Body of pancreas (tissue), 4 donors: ENCODE measurements at places on chromosomes 16 and 17.

DNA sequence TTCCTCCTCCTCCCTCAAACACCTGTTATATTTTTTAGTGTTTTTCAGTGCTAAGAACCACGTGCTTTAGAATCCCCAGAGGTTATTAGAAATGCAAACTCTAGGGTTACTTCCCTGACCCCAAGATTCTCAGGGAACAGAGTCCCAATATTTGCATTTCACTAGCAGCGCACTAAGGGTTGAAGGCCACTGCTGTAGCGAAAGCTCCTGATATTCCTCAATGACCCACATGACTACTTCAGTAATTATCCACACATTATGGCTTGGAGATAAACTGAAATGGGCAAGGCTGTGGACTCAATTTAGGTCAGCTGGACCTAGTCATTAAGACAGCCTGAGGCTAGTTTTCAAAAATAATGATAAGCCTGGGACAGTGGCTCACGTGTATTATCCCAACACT is 78.5 kb upstream of the BCAR1 start:
- no peak for DNase-seq

GRCh38 chr17:34993031-34993430 is 12.7 kb downstream of the LIG3 start:
- no peak for DNase-seq

DNA sequence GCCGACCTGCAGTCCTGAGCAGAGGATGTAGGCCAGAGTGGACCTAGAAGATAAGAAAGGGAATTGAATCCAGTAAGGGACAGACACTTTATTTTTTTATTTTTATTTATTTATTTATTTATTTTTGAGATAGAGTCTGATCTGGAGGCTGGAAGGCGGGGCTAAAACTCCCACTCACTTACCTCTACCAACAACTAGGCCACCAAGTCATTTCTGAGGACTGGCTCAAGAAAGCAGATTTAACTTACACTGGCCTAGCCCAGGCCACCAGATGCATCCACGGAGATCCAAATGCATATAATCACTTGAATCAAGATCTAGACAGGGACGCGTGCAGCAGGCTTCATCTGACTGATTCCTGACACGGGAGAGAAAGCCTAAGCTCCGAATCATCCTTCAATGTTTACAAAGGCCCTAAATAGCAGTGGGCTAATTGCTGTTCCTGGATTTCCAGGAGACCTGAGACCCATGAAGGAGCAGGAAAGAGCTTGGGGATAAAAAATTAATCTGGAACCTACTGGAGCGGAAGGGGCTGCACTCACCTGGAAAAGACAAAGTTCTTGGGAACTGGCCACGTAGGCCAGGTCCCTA is 1.1 kb upstream of the ALOX12 start:
- no peak for DNase-seq

- no peak for DNase-seq
These were observed 14.0 kb downstream of the MYO1D start for GRCh38 chr17:32862940-32863339.

DNA sequence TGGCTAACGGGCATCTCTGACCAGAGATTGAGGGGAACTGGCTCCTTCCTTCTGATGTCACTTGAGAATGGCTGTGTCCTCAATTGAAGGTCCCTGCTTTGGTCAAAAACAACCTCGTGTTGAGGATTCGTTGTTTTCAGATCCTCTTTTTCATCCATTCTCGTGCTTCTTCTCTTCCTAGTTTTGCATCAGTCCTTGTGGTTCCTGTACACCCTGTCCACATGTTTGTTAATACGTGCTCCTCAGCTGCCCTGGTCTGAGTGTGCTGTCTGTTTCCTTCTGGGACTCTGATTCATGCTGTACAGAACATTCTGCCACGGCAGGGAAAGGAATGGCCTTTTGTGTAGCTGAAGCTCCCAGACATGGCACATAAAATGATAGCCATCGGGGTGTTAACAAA is 863.2 kb upstream of the GOT2 start:
- no peak for DNase-seq

DNA sequence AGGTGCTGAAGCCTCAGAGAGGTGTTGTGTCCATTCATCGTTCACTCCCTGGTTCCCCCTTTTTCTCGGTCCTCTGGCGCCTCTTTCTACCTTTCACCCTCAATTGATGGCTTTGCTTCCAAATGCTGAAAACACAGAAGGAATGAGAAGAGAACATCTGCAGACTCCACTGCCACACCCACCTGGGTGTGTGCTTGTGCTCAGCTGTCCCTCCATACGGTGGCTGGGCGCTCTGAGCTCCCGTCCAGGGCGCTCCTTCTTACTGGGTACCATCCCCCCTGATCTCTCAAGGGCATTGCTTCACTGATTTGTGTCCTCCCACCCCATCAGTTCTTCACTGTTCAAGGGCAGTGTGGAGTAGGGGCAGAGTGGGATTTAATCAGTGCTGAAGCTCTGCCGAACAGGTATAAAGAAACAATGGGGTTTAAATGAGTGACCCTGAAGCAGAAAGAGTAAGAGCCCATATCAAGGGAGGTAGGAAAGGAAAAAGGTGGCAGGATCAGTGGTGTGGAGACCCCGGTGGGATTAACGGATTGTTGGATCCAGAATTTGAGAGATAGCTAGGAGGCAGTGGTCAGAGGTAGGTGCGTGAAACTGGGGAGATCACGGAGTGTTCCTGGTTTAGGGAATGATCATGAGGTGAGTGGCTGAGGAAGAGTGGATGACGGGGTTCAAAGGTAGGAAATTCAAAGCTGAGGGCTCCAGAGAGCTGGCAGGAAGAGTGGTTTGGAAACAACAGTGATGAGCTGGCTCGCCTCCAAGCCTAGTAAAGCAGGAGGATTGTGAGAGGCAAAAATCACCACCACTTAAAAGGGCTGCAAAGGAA is 40.8 kb downstream of the MRTFB start:
- DNase-seq, result peak; percentile 69

DNA sequence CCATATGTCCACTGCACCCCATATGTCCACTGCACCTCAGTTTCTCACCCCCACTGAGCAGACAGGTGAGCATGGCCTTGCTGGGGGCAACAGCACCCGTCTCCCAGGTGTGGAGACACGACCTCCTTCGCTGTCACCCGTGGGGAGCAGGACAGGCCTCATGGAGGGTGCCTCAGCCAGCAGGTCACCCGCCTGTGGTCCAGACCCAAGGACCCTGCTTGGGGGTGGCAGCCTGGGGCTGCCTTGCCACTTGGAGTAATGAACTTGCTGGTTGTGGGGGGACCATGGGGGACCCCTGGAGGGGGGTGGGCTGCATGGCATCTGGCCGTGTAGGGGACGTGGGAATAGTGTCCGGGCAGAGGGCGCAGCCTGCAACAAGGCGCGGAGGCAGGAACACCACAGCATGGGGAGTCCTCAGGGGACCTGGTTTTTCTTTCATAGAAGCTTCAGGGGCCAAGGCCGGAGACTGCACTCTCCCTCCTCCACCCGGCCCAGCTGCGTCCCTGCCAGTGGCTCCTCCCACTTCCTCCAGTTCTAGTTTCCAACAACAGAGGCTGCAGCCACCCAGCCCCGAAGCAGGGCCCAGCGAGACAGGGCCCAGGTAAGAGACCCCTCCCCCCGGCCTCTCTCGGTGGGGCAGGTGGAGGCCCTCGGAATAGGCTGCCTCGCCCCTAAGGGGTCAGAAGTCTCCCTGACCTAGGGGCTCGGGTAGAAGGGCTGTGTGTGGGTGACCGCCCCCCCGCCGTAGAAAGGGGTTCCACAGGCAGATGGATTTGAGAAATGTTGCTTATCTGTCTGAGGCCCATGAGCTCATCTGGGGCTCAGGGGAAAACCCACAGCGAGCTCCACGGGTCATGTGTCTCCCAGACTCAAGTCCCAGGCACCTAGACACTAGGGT is at the start of gene NHLRC4:
TSS of gene NHLRC4 (plus strand) at position 531 of the 898 bp plus-strand sequence. CDS start 1,043 bp downstream, outside the sequence.
- DNase-seq, result peak; percentile 55

DNA sequence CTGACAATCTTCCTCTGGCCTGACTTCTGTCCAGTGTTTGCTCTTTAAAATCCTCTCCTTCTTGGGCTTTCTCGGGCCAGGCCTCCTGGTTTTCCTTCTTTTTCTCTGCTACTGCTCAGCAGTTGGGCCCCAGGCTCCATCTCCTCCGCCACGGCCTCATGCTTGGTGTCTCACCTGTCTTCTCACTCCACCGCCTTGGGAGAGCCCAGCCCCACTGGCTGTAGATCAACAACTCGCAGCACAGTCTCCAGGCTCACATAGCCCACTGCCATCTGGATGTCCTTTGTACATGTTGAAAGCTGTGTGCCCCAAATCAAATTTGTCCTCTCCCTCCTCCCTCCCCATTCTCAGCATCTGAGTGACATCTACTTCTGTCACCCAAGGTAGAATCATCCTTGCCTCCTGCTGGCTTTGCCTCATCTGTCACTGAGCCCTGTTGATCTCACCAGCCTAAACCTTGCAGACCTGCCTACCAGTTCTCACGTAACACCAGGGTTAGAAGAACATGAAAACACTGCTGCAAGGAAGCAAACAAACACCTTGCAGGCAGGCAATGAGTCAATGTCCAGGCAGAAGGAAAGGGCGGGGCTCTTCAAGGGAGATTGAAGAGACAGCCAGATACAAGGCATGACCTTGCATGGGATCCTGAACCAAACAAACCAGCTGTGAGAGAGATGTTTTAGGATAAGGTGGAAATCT is 103.2 kb upstream of the SMURF2 start:
- no peak for DNase-seq
